Activated T-helper 1 cell treated with Interleukin-2 at 50 U/mL for 16 hours (primary cell): ENCODE measurements at places on chromosomes 6 and 20.

DNA sequence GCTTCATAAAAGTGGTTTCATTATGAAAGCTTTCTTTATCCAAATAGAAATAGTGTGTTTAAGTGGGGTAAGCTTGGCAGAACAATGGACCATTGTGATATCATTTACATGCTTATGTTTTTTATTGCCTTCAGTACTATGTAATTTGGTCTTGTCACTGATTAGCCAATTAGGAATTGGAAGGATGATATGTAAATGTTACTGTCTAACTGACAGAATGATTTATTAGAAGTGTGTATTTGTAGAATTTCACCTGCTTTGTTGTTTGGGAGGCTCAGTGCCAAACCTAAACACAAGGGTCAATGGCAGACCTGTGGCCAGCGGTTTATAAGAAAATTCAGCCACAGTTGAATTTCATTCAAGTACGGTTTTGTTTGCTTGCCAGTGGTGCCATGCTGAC, 39.0 kb downstream of the AIG1 start:
- no peak for DNase-seq

DNA sequence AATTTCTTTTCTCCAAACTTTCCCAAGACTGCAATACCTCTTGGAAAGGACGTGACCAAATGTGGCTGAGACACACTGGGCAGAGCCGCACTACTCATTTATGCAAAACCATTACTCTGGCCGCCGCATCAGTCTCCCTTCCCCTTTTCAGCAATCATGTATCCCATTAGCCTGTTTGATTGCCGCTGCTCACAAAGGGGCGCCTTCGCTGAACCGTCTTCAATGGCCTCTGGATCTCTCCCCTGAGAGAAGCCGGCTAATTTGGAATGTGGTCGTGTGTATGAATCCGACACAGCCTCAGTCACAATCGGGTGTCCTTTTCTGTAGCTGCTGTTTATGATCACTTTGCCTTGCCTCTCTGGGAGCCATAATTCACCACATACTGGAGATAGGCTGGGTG, 361.1 kb downstream of the ZFAND3 start:
- no peak for DNase-seq

- no peak for DNase-seq
Observed at GRCh38 chr6:112806163-112806865, 459.2 kb downstream of the RFPL4B start.

GRCh38 chr6:83518816-83519480, 6.6 kb downstream of the PRSS35 start:
- DNase-seq: no peak

DNA sequence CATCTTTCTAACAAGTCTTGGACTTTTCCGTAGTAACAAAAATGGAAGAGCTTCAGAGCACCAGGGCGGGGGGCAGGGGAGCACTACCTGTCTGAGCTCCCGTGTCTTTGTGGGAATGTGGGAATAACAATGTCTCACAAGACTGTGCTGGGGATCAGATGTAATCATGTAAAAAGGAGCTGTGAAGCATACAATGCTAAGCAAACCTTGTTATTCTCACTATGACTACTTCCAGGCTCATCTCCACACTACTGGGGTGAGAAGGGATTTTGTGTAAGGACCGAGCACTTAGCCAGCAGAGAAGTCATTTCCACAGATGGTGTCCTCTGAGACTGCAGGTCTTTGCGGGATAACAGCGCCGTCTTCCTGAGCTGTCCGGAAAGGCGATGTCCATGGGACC, 27.1 kb downstream of the PRR18 start:
- DNase-seq: no peak

DNA sequence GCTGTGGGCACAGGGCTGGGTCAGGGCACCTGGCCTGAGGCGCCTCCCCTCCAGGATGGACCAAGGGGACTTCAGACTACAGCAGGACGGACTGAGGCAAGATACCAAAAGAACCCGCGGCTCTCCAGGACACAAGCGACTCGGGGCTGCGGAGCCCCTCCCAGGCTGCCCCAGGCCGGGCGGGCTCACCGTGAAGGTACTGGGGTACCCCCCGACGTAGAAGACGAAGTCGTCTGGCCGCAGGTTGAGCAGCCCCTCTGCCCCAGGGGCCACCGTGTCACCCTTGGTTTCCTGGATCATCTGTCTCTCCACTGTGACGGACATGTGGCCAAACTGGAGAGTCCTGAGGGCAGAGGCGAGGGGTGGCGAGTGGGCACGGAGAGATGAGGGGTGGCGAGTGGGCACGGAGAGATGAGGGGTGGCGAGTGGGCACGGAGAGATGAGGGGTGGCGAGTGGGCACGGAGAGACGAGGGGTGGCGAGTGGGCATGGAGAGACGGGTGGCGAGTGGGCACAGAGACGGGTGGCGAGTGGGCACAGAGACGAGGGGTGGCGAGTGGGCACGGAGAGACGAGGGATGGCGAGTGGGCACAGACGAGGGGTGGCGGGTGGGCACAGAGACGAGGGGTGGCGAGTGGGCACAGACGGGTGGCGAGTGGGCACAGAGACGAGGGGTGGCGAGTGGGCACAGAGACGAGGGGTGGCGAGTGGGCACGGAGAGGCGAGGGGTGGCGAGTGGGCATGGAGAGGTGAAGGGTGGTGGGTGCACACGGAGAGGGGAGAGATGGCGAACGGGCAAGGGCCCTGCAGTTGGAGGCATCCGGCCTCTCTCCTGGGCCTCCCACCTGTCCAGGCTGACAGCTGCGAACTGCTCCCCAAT, 10.9 kb downstream of the ADRM1 start:
- no peak for DNase-seq

DNA sequence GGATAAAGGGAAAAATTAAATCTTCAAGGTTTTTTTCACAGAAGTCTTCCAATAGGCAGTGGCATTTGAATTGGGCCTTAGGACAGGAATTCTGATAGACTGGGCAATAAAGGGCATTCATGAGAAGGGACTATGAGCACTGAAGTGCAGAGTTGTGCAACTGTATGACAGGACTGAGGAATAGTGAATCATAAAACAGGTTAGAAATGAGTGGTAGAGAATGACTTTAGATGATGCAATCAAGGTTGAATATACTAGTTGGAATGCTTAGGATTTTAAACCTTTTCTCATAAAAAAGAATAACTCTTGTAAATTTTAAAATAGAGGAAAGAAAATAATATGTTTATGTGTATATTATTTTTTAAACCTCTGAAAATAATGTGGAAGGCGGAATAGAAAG, 944.7 kb downstream of the PHF3 start:
- no peak for DNase-seq

- DNase-seq: no peak
Observed at GRCh38 chr6:138622967-138623366, 123.7 kb upstream of the NHSL1 start.

GRCh38 chr20:63167026-63167917, 48.7 kb downstream of the YTHDF1 start:
- no peak for DNase-seq

GRCh38 chr6:35177596-35177995, 36.2 kb upstream of the SCUBE3 start:
- DNase-seq: no peak

GRCh38 chr20:47950124-47950912, 165.0 kb upstream of the SULF2 start:
- no peak for DNase-seq

- no peak for DNase-seq
Observed at GRCh38 chr6:12339022-12339421, 48.9 kb downstream of the EDN1 start.

DNA sequence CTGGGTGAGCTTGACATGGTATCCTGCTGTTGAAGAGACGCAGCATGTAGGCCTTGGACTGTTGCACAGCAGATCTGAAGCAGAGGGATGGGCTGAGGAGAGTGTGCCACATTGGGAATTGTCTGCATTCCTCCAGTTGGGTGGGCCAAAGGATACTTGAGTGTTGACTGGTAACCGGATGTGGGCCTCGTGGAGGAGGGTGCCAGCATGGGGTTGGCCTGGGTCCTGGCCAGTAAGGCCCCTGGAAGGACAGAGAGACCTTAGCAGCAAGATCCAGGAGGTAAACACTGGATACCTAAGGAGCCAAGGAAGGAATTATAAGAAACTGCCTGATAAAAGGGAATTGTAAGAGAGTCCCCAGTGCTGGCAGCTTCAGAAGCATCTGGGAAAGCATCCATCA, 76.9 kb downstream of the FIG4 start:
- no peak for DNase-seq

DNA sequence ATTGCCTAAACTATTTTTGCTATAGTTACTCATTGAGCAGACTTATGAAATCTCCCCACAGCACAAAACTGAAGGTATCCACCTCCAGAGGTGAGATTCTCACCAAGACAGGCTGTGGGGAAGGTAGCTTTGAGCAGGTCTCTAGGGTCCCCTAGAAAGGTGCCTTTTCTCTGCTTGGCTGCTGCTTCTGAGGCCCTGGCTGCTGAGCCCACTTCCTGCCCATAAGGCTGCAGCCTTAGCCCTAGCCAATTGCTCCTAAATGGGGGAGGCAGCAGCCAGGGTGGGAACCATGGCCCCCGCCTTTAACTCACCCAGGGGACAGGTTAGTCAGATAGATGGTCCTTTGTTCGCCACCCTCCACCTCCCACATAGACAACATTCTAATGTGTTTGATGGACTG, 3.6 kb downstream of the NT5E start:
- no peak for DNase-seq

GRCh38 chr20:24245094-24245493, 224.3 kb upstream of the SYNDIG1 start:
- no peak for DNase-seq

DNA sequence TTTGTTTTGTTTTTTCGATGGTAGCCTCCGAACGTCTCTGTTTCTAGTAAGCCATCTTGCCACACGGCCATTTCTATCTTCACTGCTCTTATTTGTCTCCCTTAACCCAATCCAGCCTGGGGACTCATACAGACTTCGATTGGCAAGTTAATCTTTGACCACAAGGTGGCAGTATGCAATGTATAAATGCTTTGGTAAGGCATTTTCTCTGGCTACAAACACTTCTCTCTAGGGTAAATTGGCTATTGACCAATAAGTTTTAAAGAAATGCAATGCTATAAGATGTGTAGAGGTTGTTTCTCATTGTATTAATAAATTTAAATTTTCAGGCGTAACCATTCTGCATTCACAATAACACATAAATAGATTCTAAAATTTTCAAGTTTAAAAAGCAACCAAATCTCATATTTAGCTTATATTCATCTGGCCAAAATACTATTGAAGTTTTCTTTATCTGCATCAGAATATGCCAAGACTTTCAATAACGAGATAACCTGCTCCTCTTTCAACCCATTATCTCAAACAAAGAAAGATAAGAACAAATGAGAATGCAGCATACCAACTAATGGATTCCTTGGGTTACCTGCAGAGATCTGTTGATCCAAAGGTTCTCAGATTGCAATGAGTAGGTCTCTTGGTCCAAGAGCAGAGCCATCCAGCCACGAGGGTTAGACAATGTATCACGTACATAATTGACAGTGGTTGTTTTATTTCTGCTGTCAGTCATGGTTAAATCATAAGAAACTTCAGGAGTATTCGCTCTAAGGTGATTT, 231.9 kb downstream of the PKHD1 start:
- no peak for DNase-seq

GRCh38 chr6:48067886-48068277, 43.1 kb downstream of the PTCHD4 start:
- DNase-seq: no peak

DNA sequence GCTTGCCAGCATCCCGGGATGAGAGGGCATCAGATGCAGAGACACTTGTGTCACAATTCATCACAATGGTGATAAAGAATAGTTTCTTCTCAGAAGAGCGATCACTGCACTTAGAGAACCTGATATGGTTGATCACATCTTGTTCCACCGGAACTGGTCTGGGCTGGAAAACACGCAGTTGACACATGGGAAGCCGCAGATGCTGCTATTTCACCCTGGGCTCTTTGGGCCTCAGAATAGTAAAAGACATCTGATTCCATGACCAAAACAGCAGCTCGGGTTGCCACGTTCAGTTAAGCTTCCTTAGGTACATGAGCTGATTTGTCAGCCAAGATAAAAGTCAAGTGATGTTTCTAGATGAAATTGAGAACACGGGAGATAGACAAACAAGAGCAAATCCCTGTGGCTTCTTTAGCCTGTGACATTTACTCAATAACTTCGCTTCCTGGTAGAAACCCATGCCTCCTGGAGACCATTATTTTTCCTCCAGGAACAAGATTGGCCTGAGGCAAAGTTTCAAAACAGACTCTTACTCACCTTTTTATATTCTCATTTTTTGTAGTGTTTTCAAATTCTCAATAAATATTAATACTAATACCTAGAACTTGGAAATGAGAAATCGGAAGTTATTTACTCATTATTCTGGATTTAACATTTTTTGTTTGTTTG, 59.4 kb downstream of the TRMT6 start:
- DNase-seq: no peak

DNA sequence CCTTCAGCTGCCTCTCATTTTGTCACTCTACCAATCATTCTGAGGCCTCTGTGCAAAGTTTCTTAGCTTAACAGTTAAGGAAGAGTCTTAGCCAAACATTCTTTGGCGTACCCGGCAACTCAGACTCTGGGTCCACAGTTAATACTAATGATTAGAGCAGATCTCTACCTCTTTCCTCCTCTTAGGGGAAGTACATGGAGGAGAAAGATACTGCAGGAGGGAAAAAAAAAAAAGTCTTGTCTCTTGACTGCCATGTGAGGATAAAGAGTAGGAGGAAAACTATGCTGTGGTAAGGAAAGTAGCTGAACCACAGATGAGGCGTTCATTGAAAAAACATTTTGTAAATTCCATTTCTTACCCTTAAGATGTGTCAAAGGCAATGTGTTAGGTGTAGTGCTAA, 44.0 kb upstream of the MARCKS start:
- DNase-seq: no peak

- DNase-seq: no peak
Observed at GRCh38 chr20:60302875-60303274, 344.7 kb downstream of the CDH26 start.

- DNase-seq: no peak
Observed at GRCh38 chr6:41477572-41477971, 68.6 kb upstream of the FOXP4 start.

DNA sequence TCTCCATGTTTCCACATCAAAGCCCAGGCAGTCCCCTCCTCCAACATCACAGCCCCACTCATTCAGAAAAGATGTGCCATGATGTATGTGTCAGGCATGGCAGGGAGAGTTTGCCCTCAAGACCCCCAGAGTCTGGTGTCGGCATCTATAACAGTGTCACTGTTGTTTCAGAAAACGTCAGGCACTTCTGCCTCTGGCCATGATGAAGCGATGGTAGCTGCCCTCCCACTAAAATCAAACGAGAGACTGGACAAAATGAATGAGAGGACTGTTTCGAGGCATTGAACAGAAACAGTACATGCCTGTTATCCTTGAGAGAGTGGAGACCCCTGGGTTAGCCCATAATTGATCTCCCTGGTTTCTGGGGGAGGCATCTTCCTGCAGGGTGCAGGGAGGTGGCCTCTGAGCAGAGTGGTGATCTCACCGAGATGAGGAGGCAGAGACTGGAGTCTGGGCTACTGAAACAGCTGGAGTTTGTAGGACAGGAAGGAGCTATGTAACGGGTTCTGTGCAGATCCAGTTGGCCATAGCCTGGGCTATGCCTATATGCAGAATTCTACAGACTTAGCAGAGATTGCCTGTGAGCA, 144.5 kb downstream of the SYCP2 start:
- no peak for DNase-seq
